Activated T-cell treated with anti-CD3 and anti-CD28 coated beads, Interleukin-2, amount 50 U/mL, for 72 hours (primary cell): ENCODE measurements at places on chromosomes 5 and 9. TPM values are rescaled to one million over a fixed set of nuclear protein-coding genes. Genes with fewer than 3 reads are reported as not detected.

DNA sequence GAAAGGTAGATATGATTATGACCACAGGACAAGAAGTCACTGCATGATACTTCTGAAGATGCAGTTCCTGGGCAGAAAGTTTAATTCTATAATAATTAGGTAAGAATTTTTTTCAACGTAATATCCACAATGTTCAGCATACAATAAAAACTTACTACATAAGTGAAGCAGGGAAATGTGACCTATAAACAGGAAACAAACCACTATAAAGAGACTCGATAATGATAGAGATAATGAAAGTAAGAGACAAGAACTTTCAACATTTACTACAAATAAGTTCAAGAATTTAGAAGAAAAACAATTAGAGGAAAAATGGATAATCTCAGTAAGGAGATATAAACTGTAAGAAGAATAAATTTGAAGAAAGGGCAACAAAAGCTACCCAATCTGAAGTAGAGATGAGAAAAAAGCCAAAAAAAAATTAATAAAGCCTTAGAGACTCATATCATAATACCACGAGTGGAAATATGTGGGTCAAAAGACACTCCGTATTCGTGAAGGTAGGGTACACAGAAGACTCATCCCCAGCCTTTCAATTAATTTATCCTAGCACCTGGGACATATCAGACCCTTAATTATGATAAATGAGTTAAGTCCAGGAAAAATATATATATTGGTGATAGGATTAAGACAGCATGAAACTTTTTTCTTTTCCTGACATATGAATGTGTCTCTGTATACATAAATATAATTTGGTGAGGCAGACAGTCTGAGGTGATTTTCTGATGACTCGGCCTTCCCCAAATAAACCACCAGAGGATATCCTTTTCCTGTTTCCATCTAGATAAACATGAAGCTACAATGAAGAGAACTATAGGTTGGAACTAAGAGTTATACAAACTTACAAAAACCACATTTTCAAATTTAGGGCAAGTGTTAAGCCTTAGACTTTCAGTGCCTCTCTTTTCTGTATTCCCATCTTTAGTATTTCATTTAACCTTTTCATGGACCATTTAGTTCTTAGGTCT is 120.4 kb downstream of the RAPGEF6 start:
- DNase-seq = no peak

DNA sequence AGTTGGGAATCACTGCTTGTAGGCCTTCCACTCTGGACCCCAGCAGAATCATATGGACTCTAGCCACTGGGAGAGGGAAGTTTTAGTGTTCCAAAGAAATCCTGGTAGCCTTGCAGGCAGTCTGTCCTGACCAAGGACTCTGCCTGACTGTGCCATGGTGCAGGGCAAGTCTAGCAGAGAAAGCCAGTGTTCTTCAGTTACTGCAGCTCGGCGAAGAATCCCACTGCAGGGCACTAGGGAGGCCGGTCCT is 20.3 kb upstream of the MATR3 start:
- DNase-seq = no peak

DNA sequence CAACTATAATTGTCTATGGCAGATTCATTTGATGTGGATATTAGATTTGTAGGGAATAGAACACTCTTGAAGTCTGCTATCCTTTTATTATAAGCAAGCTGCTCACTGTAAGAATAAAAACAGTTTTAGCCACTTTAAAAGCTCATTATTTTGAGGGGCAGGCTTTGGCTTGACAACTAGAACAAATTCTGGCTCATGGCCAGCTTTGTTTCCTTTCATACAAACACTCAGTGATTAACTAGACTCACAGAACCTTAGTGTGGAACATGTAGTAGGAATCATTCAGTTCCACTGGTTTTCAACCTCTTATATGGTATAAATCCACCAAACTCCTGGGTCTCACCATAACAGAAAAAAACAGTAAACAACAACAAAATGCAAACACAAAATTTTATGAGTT is 27.4 kb upstream of the CEP120 start:
- no peak for DNase-seq

DNA sequence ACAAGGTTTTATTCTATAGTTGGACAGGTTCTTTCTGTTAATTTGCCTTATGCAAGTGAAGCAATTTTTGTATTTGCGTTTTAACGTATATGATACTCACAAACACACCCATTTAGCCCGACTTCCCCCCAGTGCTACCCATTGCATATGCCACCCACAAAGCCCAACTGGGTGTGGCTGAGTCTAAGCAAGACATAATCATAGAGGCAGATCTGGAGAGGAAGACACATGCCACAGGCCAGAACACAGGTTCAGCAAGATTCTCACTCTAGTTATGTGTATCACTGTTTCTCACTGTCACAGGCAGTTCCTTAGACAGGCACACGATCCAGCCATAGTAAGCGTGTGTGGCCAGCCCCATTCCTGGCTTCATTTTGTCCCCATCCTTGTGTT is 29.0 kb upstream of the PUM3 start:
- peak; percentile 8 for DNase-seq

- DNase-seq = no peak
Observed at GRCh38 chr9:70923961-70924360, 197.5 kb downstream of the TRPM3 start.

- DNase-seq = no peak
Observed at GRCh38 chr9:2134391-2134790, 119.2 kb downstream of the SMARCA2 start.

DNA sequence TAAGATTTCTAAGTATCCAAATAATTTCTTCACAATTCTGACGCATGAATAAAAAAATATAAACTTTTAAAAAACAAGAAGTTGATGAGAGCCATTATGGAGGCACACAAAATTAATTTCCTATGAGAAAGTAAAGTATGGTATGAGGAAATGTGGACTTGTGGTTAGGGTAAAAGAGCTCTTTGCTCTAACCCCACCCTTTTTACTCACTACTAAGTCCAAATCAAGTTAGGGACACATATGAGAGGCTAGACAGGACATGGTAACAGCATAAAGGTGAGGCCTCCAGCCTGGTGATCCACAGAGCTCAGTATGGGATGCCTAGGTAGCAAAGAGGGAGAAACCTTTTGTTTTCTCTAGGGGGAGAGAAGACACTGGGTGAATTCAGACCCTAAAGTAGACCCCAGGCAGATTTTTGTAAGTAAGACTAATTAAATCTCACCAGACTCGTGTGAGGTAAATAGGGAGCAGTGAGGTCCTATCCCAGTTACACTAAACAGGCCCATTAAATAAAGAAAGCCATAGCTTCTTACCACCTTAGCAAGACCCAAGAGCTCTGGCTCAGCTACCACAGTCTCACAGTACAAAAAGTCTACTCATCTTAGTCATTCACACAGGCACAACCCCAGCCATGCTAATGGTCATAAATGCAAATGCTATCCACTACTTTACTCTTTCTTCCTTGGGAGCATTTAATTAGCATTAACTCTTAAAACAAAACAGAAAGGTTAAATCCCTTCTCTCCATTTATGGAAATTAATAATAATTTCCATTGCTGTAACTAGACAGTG is 42.6 kb downstream of the MLLT3 start:
- no peak for DNase-seq

DNA sequence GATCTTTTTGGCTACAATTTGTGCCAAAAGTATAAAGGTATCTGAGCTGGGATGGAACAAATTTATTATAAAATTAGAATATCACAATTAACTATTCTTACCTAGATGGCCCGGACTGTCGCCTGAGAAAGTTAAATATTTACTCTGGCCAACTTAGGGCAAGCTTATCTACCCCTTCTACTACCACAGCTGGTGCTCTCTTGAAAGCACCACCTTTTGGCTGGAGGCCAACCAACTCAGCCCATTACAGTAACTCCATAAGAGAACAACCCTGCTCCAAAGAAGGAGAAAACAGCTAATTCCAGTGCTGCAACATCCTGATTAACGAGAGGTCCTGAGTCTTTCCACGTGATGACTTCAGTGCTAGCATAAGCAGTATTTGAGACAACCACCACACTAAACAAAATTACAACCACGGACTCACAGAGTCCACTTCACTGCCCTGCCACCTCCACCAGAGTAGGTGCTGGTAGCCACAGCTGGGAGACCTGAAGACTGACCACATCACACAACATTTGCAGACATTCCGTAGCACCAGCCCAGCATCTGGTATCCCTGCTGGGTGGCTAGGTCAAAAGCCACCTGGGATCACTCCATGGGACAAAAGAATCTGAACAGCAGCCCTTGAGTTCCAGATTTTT is 43.2 kb downstream of the RGMB start:
- DNase-seq = no peak

DNA sequence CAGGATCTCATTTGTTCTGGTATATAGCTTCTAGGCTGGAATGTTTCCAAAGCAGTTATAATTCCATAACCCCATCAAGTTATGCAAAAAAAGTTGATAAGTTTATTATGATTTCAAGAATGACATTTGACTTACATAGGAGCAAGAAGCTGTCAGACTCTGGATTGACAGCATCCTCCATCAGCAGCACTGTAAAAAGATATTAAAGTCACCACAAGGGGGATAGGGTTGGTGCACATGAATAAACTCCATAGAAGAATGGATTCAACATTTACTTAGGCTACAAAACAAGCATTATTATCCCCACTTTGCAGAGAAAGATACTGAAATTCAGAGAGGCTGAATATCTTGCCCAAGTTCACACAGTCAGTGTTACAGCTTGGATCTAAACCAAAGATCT is 208.9 kb upstream of the SLC30A5 start:
- no peak for DNase-seq

GRCh38 chr5:136905571-136905970 is 540.2 kb upstream of the TRPC7 start:
- no peak for DNase-seq

GRCh38 chr9:23444658-23445057 is 381.4 kb downstream of the ELAVL2 start:
- DNase-seq = no peak

DNA sequence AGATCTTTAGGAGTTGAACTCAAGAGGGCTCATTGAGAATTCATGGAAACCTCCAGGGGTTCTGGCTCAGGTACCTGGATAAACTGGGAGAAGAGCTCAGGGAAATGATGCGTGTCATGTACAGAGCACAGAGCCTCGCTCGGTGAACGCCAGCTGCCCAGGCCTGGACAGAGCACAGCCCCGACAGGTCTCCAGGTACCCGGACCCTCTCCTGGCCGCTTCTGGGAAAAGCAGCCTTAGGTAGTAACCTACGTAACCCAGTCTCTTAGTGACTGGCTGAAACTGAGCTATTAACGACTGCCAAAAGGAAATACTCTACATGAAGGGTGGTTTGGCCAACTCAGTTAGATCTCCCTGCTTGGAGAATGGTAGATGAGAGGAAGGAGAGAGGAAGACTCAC is 157.4 kb downstream of the TTLL11 start:
- no peak for DNase-seq

DNA sequence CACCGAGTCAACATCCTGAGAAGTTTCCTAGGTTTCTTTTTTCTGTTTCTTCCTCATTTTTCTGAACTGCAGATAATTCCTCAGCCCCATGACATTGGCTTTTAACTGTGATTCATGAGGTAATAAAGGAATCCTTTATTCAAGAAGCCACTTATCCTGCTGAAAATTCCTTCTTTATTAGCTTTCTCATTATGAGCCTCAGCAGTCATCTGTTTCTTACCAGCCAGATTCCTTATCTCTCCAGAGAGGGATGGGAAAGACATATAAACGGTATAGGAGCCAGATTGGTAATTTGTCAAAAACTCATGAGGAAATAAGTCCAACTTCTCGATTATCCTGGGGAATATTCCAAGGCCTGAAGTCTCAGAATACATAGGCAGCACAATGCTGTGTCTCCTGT is 465.4 kb downstream of the ICE1 start:
- DNase-seq = no peak

DNA sequence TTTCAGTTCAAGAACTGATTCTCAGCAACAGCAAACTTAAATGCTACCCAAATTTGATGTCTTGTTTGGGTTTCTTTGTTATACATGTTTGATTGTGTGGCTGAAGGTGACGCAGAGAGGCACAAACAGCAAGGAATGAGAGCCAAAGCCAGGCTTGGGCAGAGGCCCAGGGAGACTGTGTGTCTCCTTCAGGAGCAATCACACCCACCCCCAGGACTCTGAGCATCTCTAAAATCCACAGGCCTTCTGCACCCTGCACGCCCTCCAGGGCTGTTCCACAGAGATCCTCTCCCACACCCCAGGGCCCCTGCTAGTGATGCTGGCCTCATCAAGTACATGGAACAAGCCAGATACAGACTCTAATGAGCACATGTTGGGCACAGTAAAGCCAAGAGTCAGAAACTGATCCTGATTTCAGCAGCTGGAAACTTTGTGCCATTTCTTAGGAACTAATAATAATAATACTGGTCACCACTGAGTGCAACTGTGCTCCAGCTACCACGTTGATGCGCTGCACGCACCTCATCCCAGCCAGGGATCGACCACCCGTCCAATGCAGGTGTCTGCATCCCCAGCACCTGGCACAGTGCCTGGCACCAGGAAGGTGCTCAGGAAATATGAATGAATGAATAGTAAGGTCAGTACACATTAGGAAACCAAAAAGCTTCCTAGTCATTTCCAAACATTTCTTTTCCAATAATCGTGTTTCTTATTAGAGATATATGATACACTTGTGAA is 54.6 kb upstream of the TCF7 start:
- no peak for DNase-seq

DNA sequence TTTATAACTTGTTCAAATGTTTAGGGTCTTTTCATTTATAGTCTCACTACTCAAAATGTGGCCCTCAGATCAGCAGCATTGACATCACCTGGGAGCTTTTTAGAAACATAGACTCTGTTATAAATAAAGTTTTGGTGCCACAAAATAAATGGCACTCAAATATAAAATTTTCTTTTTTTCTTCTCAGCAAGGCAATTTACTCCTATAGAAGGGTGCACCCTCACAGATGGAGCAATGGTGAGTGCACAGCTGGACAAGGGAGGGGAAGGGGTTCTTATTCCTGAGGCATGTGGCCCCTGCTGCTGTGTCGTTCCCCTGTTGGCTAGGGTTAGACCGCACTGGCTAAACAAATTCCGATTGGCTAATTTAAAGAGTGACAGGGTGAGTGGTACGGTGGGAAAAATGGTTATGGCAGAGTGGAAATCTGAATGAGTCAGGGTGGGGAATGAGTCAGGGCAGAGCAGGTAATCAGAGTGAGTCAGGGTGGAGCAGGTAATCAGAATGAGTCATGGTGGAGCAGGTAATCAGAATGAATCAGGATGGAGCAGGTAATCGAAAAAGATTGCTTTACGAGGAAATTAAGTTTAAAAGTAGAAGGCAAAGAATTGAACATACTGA is 31.8 kb upstream of the C7 start:
- peak; percentile 6 for DNase-seq

Gene OSTF1
- total RNA-seq = 71.9 TPM

Gene GARNL3
- total RNA-seq = 4.7 TPM

Gene PAEP
- total RNA-seq = not detected

Gene PCDHAC1
- not detected for total RNA-seq

Gene FBP1
- total RNA-seq = 1.3 TPM

Gene PCDHGB6
- 0.09 TPM for total RNA-seq

Gene NPR3
- total RNA-seq = 0.24 TPM

Gene SPINK13
- not detected for total RNA-seq

Gene DTWD2
- 2.3 TPM for total RNA-seq

Gene SOWAHA
- total RNA-seq = not detected
